ENCODE measurements at places on chromosomes 7 and 10.

DNA sequence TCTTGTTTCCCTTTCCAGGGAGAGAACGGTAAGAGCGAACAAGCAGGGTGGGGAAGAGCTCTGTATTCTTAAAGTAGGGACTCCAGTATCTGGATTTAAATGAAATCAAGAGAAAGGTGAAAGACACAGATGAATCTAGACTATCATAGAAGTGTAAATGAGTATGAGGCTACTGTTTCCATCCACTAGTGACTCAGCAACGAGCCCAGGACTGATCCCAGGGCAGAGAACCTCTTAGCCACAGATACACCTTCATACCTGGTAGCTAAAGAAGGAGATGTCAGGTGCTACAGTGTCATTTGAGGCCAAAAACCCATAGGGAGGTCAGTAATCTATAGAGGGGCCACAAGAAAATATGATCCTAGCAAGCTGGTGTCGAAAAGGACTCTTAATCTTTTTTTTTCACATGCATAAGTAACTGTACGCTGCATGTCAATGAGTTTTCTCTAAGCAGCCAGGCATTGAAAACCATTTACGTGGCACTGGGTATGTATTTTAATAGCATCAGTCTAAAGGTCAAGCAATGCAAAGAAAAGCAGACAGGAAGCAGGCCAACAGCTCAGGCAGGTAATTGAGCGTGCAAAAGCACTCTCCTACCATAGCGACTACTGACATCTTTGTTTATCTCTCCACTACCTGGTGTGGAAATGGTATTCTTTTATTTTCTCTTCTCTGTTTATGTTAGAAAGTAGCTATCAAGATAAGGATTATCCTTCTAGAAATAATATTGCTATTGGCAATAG, 91.5 kb upstream of the EGR2 start:
- no peak for DNase-seq

DNA sequence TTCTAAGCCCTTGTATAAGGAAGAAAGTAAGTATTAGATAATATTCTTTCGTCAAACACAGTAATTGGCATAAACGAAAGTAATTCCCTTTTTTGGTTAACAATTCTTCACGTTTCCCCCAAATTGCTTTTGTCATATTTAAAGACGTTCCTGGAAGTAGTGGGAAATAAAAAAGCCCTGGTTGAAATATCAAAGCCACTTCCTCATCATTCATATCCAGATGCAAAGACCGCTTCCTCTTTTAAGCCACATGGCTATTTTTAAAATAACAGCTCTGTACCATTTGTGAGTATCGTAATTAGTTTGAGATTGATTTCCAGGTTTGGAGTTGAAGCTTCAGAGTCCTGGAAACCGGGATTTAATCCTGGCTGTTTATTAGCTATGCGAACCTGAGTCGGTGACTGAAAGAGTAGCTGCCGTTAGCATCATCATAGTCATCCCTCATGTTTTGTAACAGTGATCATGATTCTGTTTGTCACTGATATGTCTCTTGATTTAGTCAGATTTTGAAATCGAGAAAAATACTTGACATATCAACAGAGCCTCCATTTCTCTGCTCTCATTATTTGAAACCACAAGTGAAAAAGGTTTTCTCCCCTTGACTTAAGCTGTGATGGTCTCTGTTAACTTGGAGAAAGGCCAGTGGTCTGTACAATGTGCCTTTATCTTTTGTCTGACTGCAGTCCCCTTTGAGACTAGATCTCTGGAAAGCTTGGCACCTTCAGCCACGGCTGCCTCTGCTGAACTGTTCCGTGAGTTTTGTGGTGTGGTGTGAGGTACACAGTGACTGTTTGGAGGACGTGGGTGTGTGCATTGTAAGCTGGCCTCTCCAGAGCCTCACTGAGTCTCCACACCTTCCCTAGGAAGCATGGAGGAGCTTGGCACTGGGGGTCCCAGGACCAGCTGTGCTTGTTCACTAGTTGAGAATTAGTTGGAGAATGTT, 18.1 kb downstream of the OPTN start:
- no peak for DNase-seq

- DNase-seq = no peak
These were observed 31.7 kb upstream of the ANKRD2 start for GRCh38 chr10:97540669-97541500.

DNA sequence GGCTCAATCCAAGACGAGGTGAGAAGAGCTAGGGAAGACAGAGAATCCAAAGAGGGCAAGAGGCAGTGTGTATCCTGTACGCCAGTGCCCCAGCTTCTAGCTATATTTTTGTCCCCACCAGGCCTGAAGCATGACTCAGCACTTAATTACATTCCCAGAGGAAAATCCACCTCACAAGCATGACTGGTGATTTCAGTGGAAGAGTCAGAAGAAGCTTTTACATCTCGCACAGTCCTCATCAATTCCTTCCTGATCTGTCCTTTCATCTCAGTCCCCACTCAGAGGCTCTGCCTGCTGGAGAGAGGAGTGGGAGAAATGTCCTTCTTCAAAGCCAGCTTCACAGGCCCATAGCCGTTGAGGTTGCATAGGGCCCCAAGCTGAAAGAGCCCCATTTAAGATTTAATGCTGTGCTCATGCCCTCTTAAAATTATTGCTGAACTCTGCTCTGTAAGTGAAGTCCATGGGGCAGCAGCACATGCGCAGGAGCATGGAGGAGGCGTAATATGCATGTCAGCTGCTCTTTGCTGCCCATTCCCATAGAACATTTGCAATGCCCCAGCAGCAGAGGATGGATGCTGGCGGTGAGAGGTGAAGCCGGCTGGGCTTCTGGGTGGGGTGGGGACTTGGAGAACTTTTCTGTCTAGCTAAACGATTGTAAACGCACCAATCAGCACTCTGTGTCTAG, 39.0 kb upstream of the AOAH start:
- DNase-seq = no peak

- DNase-seq = peak; percentile 99
These were observed 106.7 kb downstream of the TES start for GRCh38 chr7:116316838-116317628.

- no peak for DNase-seq
These were observed 71.4 kb downstream of the FGFR2 start for GRCh38 chr10:121526801-121527221.

- DNase-seq = no peak
These were observed 34.2 kb downstream of the MTURN start for GRCh38 chr7:30168835-30169573.

DNA sequence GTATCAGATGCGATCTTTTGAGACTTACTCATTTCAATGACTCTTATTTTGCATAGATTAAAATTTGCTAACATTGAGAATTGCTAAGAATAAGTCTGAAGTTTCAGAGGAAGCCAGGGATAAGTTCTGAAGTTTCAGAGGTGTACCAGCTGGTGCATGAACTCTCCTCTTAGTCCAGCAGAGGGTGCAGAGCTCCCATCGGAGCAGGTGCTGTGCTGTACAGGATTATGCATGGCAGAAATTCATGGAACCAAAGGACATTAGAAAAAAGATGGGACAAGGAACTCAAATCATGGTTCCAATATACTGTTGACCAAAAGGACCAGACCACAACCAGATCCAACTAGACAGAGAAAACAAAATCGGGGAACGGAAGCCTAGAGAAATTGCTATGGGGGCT, 41.9 kb downstream of the MGAM2 start:
- no peak for DNase-seq

GRCh38 chr10:90148116-90148855, 446.9 kb downstream of the KIF20B start:
- peak; percentile 71 for DNase-seq

DNA sequence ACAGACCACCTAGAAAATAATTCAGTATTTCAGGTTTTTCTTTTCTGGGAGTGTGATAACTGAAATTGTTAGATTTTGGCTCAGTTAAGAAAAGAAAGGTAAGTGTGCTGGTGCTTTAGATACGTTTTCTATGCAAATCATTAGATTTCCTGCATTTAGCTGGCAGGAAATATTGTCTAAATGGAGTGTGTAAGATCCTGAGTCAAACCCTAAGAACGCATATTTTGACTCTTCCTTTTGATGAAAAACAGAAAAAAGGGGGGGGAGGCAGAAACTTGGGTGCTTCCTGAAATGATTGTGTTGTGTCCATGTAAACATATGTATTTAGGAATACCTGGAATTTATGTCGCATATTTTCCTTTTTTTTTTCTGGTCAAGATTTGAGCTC, 1.2 kb downstream of the GRK5 start:
- no peak for DNase-seq

- no peak for DNase-seq
These were observed 190.2 kb downstream of the CAMK1D start for GRCh38 chr10:12539350-12540164.

- no peak for DNase-seq
These were observed 701.2 kb upstream of the IGFBP3 start for GRCh38 chr7:46622251-46622650.

DNA sequence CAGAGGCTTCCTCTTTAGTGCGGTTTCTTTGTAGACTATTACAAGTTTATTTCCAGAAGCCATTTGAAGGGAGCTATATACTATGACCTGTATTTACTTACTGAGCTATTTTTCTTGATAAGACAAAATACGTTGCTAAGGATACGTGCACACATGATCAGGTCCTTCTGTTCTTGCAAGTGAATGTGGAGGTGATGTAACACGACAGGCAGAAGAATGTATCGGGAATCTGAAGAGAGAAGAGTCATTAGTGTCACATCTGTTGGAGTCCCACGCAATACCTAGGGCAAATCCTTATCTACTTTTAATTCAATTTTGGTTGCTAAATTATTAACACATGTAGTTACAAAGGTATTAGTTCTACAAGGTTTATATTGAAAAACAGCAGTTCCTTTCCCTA, 284.6 kb upstream of the IMMP2L start:
- no peak for DNase-seq

GRCh38 chr7:148633761-148634160, 43.2 kb downstream of the C7orf33 start:
- no peak for DNase-seq

GRCh38 chr10:108848046-108848445, 1075.3 kb downstream of the XPNPEP1 start:
- no peak for DNase-seq

- no peak for DNase-seq
These were observed 3.9 kb upstream of the PVRIG start for GRCh38 chr7:100215895-100216294.

GRCh38 chr7:49631071-49631815, 142.2 kb upstream of the VWC2 start:
- DNase-seq = no peak

- DNase-seq = no peak
These were observed 16.6 kb upstream of the AQP1 start for GRCh38 chr7:30894866-30895605.

DNA sequence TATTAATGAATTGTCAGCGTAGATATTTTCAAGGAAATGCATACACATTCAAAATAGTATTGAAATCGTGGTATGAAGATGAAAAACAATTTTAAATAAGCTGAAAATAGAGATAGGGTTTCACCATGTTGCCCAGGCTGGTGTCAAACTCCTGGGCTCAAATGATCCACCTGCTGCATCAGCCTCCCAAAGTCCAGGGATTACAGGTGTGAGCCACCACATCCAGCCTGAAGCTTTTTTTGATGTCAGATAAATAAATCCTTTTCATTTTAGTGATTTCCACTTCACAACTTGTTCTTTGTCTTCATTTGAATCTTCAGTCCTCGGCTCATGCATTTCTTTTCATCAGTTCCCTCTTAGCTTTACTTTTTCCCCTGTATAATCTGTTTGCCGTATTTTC, 4.6 kb downstream of the CDK13 start:
- DNase-seq = no peak

DNA sequence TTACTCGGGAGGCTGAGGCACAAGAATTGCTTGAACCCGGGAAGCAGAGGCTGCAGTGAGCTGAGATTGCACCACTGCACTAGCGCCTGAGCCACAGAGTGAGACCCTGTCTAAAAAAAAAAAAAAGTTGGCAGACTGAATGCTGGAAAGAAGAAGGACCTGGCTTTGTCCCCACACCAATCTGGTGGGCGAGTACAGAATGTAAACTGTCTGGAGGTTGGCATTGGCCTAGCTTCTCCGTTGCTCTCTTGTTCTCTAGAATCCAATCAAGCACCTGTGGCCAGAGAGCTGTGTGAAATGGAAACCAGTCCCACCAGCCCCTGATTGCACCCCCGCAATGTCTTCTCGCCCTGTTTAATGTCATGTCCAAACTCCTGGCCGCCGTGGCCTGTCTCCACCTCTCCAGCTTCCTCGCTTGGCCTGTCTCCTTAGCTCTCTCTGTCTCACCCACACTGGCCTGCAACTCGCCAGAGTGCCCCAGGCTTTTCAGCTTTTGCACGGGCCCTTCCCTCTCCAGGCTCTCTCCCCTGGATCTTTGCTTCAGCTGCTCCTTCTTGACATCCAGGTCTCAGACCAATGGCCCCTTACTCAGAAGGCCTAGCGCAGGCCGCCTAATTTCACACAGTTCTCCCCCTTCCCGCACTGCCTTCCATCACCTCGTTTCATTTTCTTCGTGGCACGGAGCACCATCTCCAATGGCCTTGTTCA, 670 bp upstream of the AGK start:
- no peak for DNase-seq

- no peak for DNase-seq
These were observed 9.0 kb downstream of the EPHB4 start for GRCh38 chr7:100818366-100818765.

GRCh38 chr10:32501906-32502305, 56.0 kb downstream of the CCDC7 start:
- DNase-seq = no peak

- no peak for DNase-seq
These were observed 155.7 kb downstream of the EBF3 start for GRCh38 chr10:129808092-129808983.

DNA sequence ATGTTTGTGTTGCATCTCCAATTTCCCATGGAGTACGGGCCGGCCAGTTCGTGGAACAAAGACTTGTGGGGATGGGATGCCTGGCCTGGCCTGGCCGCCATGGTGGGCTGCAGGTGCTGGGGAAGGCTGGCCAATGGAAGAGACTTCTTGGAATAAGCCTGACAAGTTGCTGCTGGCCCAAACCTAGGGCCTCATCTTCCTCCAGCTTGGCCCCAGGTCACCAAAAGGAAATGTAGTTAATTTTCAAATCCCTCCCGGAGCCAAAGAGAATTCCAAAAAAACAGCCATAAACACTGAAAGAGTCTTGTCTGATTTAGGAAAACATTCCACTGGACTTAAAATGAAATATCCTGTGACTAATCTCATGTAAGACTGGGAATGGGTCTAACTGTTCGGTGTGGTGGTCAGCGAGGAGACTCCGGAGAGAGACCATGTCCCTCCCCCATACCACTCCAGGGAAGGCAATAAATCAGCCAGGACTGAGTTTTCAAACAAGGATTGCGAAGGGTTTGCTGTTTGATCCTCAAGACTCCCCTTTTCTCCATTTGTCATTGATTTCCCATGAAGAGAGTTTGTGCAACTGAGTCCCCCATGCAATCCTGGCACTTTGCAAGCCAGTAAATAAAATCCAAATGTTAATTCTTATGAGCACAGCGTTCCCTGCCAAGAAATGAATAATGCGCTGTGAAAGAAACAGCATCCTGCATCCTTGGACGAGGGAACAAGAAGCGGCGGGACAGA, 128.7 kb upstream of the HABP2 start:
- DNase-seq = no peak

- DNase-seq = no peak
These were observed 43.3 kb downstream of the DOCK4 start for GRCh38 chr7:112162784-112163506.

- DNase-seq = no peak
These were observed 101.7 kb upstream of the KLF6 start for GRCh38 chr10:3886641-3887251.

GRCh38 chr10:12872577-12872976, 128.9 kb downstream of the CCDC3 start:
- DNase-seq = no peak

- DNase-seq = no peak
These were observed 521.2 kb downstream of the TCERG1L start for GRCh38 chr10:130790339-130790738.

Measured in HCT116 (cell line).